ENCODE measurements at places on chromosomes 7 and 10.

- DNase-seq = no peak
Measured at GRCh38 chr7:112069879-112070321, 136.3 kb downstream of the DOCK4 start.

GRCh38 chr10:102681696-102682095 is 32.5 kb downstream of the ARL3 start:
- no peak for DNase-seq

DNA sequence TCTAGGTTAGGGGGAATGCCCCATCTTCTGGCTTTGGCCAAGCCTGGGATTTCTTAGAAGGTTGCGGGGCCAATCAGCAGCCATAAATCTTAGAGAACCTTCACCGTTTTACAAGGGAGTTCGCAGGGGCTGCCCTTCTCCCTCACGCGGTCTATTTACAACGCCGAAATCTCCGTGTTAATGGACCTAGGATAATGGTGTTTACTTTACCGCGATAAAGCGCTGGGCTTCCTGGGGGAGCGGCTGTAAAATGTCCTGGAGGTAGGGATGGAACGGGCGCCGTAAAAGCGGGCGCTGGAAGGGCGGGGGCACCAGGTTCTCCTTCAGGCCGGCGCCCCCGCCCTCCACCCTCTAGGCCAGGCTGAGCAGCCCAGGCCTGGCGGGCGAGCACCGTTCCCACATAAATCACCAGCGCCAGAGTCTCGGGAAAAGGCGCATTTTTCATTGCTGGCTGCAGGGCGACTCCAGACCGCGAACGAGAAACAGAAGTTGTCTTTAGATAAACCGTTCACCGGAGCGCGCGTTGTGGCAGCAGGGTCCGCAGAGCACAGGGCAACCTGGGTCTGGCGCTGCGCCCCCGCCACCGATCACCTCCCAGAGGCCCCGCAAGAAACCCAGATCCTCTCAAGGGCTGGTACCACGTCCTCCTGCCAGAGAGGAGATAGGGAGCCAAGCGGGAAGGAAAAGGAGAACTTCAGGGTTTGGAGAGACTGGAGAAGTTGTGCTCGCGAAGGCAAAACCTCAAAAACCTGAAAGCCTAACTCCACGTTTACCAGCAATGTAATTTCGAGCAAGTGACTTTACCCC is 12.5 kb upstream of the NKX2-3 start:
- no peak for DNase-seq

GRCh38 chr7:106792233-106792926 is 72.7 kb upstream of the PIK3CG start:
- no peak for DNase-seq

GRCh38 chr10:60566096-60566495 is 176.4 kb upstream of the ANK3 start:
- DNase-seq = no peak

- DNase-seq = no peak
Measured at GRCh38 chr10:128958834-128959690, 508.0 kb upstream of the MGMT start.

- DNase-seq = no peak
Measured at GRCh38 chr7:155449869-155450557, 7.9 kb upstream of the EN2 start.

- no peak for DNase-seq
Measured at GRCh38 chr7:93516834-93517233, 57.7 kb downstream of the CALCR start.

GRCh38 chr7:151276666-151277590 is 28.4 kb upstream of the SMARCD3 start:
- DNase-seq = peak; percentile 24

DNA sequence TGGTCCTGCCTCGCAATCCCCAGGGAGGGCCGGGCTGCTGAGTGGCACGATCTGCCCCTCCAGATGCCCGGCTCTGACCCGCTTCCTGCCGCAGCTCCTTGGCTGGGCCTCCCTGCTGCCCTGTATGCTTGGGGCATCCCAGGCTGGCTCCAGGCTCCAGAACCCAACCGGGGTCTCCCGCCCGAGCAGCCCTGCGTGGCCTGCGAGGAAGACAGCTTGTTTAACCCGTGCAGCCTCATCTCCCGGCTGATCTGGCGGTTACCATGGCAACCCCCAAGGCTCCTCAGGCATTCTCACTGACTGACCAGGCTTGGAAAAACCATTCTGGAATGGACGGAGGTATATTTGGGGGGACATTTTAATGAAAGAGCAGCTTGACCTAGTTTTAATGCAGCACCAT is 232.4 kb upstream of the MYO3A start:
- no peak for DNase-seq

GRCh38 chr10:119871881-119872609 is 598 bp downstream of the MCMBP start:
- DNase-seq = peak; percentile 15

GRCh38 chr7:6422926-6423632 is 24.7 kb downstream of the DAGLB start:
- DNase-seq = no peak

DNA sequence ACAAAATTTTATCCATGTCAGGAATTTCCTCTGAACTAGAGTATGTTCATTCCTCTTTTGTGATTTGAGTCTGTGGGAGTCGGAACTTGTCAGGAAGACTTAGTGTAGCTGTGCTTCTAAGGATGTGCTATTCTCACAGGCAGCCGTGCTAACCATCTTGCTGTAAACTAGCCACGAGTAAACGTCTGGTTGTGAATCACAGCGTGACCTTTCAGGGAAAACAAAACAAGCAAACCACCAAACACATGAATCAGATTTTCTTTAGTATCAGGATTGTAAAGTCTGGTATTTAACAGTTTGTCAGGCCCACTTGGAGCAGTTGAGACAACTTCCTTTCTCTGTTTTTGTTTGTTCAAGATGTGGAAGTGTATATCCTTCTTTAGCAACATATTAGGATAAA is 32.0 kb downstream of the AUTS2 start:
- DNase-seq = no peak

DNA sequence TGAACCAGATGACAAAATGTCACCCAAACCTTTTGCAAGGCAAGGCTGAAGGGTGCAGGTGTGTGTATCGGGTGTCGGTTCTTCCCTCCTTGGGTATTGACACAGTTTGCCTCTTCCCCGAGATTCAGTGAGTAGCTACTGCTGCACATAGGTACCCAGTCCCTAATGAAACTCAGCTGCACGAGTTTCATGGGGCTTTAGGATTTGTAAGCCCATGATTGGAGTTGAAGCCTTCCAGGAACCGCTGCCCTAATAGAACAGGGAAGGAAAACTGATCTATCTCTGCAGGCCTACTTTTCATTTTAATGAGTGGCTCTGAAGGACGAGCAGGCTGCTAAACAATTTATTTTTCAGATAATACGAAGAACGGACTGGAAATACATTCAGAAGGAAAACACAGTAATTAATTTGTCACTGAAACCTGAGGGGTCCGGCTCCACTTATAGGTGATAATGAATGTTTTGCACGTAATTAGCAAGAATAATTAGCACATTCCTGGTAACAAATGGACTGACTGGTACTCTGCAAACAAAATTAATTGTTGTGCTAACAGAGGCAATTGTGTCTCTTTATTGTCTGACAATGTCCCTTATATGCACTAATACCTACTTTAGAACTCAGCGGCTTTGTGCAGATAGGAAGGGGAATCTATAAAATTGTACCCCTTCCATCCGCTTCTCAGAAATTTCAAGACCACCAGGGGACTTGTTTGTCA is 49.6 kb upstream of the FZD8 start:
- no peak for DNase-seq

DNA sequence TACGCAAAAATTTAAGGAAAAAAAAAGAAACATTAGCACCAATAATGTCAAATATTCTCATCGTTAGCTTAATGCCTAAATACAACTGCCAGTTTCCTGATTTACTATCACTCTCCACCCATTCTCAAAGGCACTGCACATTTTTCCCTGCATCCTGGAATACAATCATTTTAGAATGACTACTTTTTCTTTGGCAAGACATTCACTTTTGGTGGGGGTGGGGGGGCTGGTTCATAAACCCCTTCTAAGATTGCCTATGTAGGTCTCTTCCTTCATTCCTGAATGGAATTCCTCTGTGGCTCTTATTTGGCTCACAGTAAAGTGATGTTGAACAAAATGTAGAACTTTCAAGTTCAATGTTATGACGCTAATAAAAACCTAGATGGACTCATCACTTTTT is 74.3 kb downstream of the RNLS start:
- no peak for DNase-seq

GRCh38 chr7:157622000-157622399 is 285.2 kb downstream of the DNAJB6 start:
- no peak for DNase-seq

GRCh38 chr10:98168766-98169165 is 34.3 kb downstream of the R3HCC1L start:
- no peak for DNase-seq

GRCh38 chr10:96513305-96513697 is 425 bp downstream of the TLL2 start:
- DNase-seq = no peak

All from stimulated activated CD8-positive, alpha-beta memory T cell treated with anti-CD3 and anti-CD28 coated beads, Interleukin-15, amount 100 ng/mL, for 4 hours (primary cell).